Activated CD4-positive, alpha-beta T cell treated with anti-CD3 and anti-CD28 coated beads, Interleukin-2, amount 50 U/mL, for 4 hours (primary cell): ENCODE measurements at places on chromosomes 3 and 15.

GRCh38 chr3:124976383-124976782, 41.8 kb upstream of the MUC13 start:
- no peak for DNase-seq

DNA sequence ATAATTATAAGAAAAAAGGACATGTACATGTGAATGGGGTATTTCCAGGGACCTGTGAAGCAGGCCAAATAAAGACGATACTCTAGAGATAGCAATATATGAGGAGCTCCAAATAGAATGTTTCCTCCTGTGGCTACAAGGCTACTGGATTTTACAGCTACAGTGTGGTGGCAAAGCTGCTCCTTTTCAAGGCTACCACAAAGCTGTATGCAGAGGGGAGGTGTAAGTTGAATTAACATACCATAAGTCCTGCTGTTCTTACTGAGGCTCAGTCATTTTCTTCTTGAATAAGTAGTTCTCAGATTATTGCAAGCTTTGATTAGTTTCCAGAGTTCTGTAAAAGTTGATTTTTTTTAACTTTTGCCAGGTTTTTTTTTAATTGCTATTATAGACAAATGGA, 1184.6 kb upstream of the EPHA6 start:
- DNase-seq, result no peak

- DNase-seq, result no peak
Measured at GRCh38 chr3:3984053-3984452, 184.8 kb downstream of the LRRN1 start.

GRCh38 chr3:14480207-14481017, 59.7 kb downstream of the GRIP2 start:
- no peak for DNase-seq

DNA sequence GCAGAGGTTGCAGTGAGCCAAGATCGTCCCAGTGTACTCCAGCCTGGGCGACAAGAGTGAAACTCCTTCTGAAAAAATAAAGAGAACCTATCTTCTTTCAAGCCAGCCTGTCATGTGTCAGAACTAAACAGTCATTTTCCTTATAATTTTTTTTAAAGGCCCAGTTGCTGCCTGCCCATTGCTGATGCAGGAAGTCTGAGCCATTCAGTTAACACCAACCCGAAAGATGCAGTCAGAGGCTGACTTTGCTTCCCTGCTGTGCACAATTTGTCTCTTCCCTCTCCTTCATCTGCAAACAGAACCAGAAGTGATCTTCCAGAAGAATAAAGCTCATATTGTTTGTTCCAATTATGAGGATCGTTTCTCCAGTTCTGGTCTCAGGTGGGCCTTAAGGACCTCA, 220.6 kb downstream of the SLCO3A1 start:
- no peak for DNase-seq

- no peak for DNase-seq
Measured at GRCh38 chr3:113314923-113315322, 103.6 kb downstream of the BOC start.

GRCh38 chr15:58314593-58315216, 117.1 kb upstream of the LIPC start:
- no peak for DNase-seq

DNA sequence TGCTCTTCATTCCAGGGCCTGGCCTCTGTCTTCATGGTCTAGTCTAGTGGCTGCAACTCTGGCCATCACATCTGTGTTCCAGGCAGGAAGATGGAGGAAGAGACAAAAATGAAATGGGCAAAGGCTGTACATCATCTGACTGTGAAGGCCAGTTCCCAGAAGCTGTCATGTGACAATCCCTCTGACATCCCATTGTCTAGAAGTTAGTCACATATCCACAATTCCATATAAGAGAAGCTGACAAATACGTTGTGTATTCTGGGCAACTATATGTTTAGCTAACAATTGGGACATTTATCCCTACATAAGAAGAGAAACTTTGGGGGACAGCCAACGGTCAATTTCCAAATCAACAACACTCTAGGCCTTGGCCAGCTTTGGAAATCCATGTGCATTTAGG, 34.5 kb upstream of the C3orf70 start:
- no peak for DNase-seq

- no peak for DNase-seq
Measured at GRCh38 chr15:60217161-60217560, 180.6 kb downstream of the ANXA2 start.

DNA sequence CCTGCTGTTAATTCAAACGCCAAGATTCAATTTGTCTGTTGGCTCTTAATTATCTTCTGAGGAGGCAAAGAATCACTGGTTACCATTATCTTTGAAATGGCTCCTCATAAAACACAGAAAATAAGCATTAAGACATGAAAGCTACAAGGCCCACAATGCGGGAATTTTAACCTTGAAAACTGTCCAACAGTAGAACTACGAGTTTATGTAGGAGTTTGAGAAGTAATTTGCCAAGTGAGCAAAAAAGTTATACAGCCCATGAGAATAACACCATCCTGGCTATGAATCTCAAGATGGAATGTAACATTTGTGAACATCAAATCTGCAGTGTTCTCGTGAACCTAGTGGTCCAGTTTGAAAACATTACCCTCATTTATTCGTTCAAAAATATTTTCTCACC, 172.5 kb downstream of the ALDH1A2 start:
- DNase-seq, result no peak

GRCh38 chr15:90857337-90857736, 11.1 kb upstream of the FURIN start:
- DNase-seq, result no peak

DNA sequence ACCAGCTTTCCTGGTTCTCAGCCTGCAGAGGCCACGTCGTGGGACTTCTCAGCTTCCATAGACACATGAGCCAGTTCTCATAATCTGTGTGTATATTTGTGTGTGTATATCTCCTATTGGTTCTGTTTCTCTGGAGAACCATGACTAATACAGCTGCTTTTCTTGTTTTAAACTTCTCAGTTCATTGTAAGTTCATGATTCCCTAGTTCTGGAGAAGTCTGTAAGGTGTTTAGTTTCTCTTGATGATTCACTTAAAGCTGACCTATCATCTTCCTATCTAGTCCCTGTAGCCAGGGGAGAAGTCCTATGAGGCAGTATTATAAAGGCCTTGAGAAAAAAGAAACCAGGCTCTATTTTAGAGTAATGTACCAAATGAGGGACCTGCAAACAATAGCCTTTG, 147.7 kb downstream of the RYR3 start:
- DNase-seq, result no peak

GRCh38 chr3:99896482-99896881, 78.8 kb downstream of the CMSS1 start:
- DNase-seq, result no peak

DNA sequence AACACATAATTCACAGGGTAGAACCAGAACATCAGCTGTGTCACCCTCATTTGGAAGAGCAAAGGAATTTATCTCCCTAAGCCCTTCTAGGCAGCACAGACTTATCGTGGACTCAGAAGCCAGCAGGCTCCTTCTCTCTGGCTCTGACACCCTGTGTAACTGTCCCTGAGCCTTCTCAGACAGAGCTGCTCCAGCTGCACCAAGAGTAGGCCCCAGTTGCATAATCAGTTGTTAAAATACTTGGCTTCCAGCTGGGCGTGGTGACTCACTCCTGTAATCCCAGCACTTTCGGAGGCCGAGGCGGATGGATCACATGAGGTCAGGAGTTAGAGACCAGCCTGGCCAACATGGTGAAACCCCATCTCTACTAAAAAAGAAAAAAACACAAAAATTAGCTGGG, 49.4 kb upstream of the ACVR2B start:
- no peak for DNase-seq

DNA sequence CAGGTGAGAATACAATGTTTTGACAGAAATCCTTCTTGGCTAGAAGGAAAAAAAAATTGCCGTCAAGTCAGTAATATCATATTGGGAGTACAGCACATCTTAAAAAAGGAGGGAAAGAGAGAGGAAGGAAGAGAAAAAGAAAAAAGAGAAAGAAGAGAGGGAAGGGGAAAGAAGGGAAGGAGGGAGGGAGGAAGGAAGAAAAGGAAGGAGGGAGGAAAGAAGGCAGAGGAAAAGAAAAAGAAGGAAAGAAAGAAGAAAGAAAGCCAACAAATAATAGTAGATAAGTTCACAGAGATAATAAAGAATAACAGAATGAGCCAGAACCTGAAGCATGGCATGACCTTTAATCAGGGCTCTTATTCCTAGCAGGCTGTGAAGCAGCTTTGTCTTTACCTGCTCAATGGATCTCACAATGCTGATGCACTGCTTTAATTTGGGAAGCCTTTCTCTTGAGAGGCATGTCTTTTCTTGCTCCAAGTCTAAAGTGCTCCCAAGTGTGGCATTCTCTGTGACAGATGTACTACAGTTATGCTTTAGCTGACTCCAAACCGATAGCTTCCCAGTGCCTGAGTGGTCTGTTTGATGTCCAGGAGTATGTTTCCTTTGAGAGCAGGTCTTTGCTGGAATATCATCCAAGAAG, 114.9 kb downstream of the IQCH start:
- no peak for DNase-seq

- no peak for DNase-seq
Measured at GRCh38 chr15:71143373-71144310, 28.4 kb downstream of the THSD4 start.
